Fibroblast of skin of right quadriceps (primary cell): ENCODE measurements at places on chromosomes 5 and 9.

GRCh38 chr9:137968235-137968634, 90.7 kb downstream of the CACNA1B start:
- DNase-seq, result no peak

DNA sequence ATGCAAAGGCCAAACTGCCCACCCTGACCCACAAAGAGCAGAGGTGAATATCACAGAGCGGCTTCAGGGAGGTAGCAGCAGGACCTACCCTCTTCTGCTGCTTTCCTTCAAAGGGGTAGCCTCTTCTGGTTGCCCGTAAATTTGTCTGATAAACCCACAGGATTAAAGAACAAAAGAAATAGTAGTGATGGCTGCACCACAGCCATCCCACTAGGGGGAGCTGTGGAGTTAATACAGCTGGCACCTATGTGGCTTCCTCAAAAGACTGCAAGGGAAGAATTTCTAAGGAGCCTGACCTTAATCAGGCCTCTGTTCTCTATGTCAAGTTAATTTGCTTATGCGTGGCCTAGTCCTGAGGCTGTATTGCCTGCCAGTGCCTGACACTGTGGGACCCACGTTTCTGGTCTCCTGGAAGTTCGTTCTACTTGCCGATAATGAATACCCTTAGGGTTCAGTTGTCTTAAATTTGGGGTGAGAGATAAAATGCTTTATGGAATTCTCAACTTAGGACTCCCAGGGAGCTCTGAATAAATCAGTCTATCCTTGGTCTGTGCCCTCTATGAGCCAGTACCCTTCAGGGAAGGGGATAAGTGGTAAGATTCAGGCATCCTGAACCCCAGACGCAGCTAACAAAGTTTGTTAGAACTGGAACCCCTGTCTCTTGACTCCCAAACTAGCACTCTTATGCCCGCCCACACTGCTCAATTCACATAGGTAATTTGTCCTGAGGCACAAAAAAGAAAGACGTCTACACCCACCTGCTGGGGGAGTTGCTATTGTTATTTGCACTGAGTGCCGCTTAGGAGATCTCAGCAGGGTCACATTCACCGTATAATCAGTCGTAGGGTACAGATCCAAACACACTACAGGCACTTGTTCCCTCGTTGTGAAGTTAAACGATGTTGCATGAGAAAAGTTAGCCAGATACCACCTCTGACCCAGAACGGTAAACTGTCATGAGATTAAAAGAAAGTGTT, 77.1 kb downstream of the SUSD1 start:
- peak; percentile 66 for DNase-seq

DNA sequence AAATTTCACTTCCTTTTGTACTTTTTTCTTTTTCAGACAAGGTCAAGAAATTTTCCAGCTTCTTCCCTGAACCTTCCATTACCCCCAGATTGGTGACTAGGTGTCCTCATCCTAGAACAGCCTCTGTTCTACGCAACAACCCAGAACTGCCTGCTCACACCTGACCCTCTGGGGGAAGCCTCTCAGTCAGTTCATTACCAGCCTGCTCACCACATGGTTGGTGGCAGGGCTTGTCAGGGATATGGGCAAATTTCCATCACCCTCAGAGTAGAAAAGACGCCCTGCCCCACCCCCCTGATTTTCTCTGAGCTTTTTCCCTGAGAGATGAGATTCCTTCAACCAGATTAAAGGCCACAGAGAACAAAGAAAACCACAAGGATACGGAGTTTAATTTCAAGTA, 5.3 kb upstream of the CFAP95 start:
- DNase-seq, result no peak

DNA sequence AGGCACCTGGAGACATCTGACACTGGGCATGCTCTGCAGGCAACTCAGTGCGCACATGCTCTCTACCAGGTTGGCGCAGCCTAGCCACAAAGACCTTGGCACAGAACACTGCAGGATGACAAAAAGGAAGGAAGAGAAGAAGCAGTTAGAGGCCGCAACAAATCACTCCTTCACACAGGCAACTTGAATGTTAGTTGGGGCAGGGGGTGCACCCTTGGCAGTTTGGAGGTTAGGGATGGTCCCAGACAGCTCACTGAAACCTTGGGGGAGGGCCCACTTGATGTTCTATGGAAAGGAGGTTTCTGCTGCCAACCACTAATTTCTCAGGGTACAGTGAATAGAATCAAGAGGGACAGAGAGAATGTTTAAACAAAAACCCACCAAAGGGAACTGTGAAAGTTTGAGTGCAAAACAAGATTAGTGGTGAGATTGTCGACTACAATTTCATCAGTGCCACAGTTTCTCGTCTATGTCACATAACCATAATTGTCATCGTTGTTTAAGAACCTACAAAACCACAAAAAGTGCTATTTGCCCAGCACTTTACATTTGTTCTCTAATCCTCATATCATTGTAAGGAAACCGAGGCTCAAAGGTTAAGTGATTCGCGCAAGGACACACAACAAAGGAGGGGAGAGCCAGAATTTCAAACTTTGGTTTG, 48.7 kb downstream of the FBXW11 start:
- DNase-seq, result no peak

- peak; percentile 52 for DNase-seq
These were observed 344.0 kb downstream of the PTPRD start for GRCh38 chr9:10268531-10269485.

- DNase-seq, result no peak
These were observed 57.5 kb upstream of the HTR1A start for GRCh38 chr5:64019746-64020145.
